ENCODE measurements at places on chromosomes 6 and 20.

GRCh38 chr20:57544838-57545564 lies 15.9 kb upstream of the PCK1 start:
- DNase-seq: no peak

- DNase-seq: no peak
These were observed 55.6 kb upstream of the HLA-A start for GRCh38 chr6:29886701-29887100.

DNA sequence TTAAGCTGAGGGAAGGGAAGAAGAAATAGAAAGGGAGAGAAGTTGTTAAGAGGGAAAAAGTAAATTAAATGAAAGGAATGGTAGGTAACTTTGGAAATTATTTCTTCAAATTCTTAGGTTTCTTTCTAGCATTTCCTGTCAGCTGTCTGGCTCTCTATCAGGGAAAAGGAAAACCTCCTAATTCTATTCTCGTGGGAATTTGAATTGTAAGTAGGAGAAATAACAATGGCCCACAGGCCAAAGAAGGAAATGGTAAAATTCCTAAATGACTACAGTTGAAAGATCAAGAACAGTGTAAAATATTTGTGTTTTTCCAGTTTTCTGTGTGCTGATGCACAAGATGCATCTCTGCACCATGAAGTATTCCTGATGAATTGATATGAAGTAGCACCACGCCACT lies 173.0 kb downstream of the IBTK start:
- no peak for DNase-seq

GRCh38 chr6:20605581-20605980 lies 71.3 kb downstream of the CDKAL1 start:
- DNase-seq: no peak

- DNase-seq: no peak
These were observed 31.0 kb downstream of the DLGAP4 start for GRCh38 chr20:36336954-36337704.

- no peak for DNase-seq
These were observed 102.3 kb downstream of the HIVEP2 start for GRCh38 chr6:142842418-142843261.

DNA sequence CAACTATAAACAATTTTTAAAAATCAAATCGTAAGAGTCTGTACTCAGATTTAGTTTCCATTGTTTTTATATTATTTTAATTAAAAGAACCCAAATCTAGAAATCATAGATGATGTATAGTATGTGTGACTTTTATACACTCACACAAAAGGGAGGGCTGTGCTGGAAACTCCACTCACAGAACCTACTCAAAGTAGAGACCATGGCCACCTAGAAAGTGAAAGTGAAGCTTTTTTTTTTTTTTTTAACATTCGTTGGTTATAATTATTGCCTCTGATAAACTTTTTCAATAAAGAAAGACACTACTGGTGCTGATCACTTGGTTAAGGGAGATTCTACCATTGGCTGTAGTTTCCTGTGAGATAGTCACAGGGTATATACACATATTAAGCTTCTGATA lies 37.9 kb upstream of the PRL start:
- DNase-seq: no peak

DNA sequence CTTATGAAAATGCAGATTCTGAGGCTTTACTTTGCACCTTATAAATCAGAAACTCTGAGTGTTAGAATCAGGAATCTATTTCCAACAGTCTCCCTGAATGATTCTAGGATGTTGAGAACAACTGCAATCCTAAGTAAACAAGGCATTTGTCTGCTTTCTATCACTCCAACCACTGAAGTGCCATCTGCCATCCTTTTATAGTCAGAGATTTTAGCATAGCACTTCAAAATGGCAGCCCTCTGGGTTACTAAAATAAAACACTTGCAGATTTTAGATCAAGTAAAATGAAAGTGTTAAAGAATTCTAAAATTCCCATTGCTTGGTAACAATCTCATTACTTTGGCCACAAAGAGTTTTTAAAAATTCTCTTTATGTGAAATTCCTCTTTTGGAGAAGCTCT lies 258.9 kb downstream of the CD109 start:
- no peak for DNase-seq

- DNase-seq: no peak
These were observed 539.1 kb upstream of the MARCKS start for GRCh38 chr6:113317891-113318574.

- no peak for DNase-seq
These were observed 29.3 kb downstream of the GRIK2 start for GRCh38 chr6:101422811-101423210.

GRCh38 chr6:90370493-90370959 lies 73.9 kb upstream of the BACH2 start:
- DNase-seq: no peak

GRCh38 chr6:47352194-47352920 lies 42.7 kb upstream of the TNFRSF21 start:
- DNase-seq: no peak

GRCh38 chr6:15246217-15246665 lies 372 bp downstream of the JARID2 start:
- DNase-seq: no peak

- DNase-seq: no peak
These were observed 109.9 kb upstream of the TIAM2 start for GRCh38 chr6:154885214-154885613.

GRCh38 chr6:140538926-140539325 lies 1164.5 kb upstream of the CITED2 start:
- no peak for DNase-seq

DNA sequence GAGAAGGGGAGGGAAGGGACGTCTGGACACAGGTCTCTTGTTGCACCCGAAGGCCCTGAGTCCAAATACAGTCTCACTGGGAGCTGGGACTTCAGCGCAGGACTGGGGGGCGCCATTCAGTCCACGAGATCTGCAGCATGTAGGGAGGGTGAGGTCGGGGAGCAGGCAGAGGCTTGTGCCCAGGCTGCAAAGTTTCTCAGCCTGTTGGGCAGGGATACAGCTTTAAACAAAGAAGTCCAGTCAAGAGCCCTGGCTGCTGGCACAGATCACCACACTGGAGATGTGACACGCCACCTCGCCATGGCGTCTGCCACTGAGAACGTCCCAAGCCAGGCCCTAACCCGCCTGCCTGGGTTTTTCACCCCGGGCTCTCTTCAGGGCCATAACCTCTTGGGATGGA lies 256.6 kb downstream of the DLL1 start:
- DNase-seq: no peak

DNA sequence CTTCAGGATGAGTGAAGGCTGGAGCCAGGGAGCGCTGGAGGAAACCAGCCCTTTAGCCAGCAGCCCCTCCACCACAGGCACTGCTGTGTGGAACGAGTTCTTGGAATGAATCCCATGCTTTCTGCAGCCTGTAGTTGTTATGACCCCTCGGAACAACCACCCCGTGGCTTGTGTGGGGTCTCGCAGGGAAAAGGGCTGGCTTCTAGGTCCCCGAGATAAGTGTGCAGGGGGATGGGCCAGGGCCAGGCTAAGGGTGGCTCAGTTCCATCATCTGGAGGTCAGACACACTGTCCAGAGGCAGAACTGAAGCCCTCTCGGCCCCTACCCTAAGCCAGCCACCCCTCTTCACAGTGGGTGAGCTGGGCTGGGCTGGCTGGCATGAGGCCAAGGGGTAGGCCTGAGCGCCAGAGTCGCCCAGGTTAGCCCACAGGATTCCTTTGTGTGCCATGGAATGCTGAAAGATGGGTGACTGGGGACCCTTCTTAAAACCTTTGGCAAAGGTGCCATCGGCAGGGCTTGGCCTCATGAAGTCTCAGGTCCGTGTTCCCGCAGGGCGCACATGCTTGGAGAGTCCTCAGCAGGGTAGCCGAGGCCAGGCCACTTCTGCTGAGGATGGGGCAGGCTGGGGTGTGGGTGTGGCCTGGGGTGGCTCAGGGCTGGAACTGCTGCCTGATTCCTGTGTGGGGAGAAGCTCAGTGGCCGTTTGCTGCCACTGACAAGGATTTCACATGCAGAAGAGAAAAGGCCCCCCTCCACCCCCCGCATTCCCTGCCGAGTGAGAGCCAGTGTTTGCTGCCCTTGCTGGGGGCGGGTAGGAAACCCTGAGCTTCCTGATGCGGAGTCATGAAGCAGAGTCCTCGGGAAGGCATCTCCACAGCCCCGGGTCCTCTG lies 24.6 kb downstream of the SPATA2 start:
- no peak for DNase-seq

- DNase-seq: no peak
These were observed 18.0 kb downstream of the ADRM1 start for GRCh38 chr20:62320581-62321354.

DNA sequence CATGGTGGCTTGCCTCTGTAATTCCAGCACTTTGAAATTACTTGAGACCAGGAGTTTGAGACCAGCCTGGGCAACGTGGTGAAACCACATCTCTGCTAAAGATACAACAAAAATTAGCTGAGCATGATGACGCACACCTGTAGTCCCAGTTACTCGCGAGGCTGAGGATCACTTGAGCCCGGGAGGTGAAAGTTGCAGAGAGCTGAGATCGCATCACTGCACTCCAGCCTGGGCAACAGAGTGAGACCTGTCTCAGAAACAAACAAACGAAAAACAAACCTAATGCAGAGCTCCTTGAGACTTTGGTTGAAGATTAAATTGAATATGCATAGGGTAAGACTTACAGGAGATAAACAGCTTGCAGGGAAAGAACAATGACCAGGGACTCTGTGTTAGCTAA lies 80.8 kb downstream of the SCAF8 start:
- no peak for DNase-seq

GRCh38 chr6:39208223-39208739 lies 21.0 kb downstream of the KCNK5 start:
- DNase-seq: no peak

GRCh38 chr6:148869585-148869984 lies 122.8 kb downstream of the UST start:
- DNase-seq: no peak

DNA sequence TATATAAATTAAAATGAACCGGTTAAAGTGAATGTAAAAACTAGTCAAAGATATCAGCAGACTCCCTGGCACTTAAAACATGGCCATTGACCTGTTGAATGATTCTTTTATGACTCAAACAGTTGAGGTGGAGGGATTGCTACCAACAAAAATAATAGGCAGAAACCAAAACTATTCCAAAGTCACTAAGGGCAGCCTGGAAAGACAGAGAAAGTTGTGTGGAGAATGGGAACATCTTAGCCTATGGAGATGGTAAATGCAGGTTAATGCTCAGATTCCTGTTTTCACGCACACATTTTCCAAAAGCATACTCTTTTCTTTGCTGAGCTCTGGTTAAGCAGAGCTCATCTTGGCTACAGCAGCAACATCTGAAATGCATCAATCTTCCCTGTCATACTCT lies 553.5 kb downstream of the HACE1 start:
- no peak for DNase-seq

DNA sequence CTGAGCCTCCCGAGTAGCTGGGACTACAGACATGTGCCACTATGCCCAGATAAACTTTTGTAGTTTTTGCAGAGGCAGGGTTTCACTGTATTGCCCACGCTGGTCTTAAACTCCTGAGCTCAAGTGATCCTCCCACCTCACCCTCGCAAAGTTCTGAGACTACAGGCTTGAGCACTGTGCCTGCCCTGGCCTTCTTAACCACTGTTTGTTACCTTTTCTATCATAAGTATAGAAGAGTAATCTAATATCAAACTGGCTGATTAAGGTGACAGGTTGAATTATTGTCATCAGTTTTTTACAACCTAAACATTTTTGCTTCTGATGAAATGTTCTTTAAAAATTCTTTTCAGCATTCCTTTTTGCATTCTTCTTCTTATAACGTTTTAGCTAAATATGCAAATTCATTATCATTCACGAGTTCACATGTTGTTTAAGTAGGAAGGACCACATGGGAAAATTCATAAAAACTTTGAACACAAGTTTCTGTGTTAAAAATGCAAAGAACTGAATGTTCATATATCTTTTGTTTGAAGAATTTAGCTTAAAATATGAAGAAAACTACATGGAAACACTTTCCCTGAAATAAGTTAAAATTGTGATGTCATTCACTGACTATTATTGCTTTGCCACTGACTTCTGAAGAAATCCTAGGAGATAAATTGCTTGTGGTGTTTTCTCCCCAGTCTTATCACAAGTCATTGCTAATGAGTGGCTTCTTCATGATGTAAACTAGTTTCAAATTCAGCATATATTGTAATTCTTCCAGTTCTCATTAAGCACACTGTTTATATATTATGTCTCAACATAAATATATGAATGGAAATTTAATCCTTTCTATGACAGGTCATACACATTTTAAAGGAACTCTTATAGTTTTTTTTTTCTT lies 106.7 kb downstream of the ADGRB3 start:
- no peak for DNase-seq

DNA sequence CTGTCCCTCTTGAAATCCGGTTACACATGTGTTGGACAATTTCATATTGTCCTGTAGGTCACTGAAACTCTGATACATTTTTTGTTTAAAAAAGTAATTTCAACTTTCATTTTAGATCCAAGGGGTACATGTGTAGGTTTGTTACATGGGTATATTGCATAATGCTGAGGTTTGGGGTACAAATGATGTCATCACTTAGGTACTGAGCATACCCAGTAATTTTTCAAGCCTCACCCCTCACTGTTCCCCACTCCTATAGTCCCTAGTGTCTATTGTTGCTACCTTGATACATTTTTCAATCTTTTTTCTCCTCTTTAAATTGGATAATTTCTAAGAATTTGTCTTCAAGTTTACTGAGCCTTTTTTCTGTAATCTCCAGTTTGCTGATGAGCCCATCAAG lies 483.0 kb downstream of the DHX35 start:
- DNase-seq: no peak

- no peak for DNase-seq
These were observed 613.3 kb upstream of the JAG1 start for GRCh38 chr20:11287126-11287525.

- DNase-seq: no peak
These were observed 102.7 kb downstream of the TSHZ2 start for GRCh38 chr20:53074811-53075314.

GRCh38 chr6:134594881-134595280 lies 277.0 kb upstream of the SGK1 start:
- no peak for DNase-seq

GRCh38 chr6:135054226-135054568 lies 425 bp downstream of the HBS1L start:
- DNase-seq: no peak

- DNase-seq: no peak
These were observed 6.1 kb downstream of the FERMT1 start for GRCh38 chr20:6116758-6117157.

DNA sequence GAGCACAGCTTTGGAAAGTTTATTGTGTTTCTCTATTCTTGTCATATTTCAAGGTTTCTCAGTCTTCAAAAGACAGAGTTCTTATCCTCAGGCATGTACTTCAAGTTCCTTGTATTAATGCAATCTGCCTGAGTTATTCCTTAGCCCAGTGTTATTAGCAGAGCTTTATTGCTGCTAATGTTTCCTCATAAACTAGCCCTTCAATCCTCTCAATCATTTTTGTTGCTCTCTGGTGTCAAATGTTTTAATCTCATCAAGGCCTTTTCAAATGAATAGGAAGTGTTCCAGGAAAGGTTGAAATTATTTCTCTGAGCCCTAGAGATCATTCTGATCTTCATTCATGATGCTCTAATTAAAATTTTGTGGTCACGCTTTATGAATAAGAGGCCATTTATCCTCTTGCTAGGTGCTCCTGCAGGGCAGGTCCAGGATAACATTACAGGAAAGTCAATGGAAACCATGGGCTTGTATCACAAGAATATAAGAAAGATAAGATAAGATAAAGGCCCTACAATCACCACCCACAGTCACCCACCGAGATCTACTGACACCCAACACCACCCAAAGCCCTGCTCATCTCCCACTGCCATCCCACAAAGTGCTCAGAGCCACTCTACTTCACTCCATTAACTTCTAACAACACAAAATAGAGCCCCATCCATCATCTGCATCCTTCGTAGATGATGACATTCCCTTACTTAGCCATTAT lies 125.9 kb downstream of the COL9A1 start:
- DNase-seq: no peak

All from NCI-H2107 (cell line).